Gastroesophageal sphincter (tissue), 4 donors: ENCODE measurements at places on chromosomes 7 and 10. TPM values are rescaled to one million over a fixed set of nuclear protein-coding genes. Genes with fewer than 3 reads are reported as not detected.

Gene ZPBP
- total RNA-seq = not detected

Gene MTERF1
- 12.5 TPM for total RNA-seq

Gene DYNC1I1
- 13.5 TPM for total RNA-seq

Gene NKX2-3
- not detected for total RNA-seq

Gene ANXA8L1
- total RNA-seq = 1.7 TPM

- ATAC-seq = peak; percentile 84
These were observed 7.8 kb upstream of the TRIM56 start for GRCh38 chr7:101077303-101078086.

DNA sequence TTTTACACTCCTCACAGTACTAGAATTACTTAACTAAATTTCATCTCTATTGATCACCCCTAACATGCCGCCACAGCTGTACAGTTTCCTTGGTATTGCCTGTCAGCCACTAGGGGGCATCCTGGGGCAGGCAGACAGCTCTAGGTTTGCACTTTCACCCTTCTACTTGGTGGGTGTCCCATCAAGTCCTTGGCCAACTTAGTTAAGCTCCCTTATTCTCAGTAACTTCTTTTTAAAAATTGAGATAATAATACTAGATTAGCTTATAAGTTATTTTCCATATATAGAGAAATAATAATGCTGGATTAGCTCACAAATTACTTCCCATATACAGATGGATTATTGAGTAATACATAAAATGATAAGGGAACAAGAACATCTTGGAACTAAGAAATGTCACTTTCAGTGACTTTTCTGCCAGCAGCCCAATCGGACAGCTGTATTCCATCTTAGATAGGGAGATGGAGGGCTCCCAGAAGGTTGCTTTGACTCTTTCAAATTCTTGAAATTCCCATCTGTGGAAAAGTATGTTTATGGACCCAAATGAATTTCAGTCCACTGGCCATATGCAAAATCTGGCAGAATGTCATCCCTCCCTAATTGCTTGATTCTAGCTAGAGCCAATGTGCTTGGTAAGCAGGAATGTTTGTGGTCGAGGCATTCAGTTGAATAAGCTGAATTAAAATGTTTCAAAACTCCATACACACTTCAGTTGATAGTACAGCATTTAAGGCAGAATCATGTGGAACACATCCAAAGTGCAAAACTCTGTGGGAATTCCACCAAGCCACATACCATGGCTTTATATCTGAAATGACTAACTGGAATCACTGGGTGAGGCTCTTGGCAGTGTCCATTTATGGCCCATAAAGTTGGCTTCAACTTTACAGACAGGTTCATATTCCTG is 309.7 kb downstream of the CSTF2T start:
- peak; percentile 48 for ATAC-seq

GRCh38 chr7:37409461-37409860 is 39.2 kb downstream of the ELMO1 start:
- no peak for ATAC-seq

- no peak for ATAC-seq
These were observed 66.2 kb downstream of the FAM241B start for GRCh38 chr10:69696073-69696731.

- no peak for ATAC-seq
These were observed 59.3 kb upstream of the IL6 start for GRCh38 chr7:22667562-22668239.

DNA sequence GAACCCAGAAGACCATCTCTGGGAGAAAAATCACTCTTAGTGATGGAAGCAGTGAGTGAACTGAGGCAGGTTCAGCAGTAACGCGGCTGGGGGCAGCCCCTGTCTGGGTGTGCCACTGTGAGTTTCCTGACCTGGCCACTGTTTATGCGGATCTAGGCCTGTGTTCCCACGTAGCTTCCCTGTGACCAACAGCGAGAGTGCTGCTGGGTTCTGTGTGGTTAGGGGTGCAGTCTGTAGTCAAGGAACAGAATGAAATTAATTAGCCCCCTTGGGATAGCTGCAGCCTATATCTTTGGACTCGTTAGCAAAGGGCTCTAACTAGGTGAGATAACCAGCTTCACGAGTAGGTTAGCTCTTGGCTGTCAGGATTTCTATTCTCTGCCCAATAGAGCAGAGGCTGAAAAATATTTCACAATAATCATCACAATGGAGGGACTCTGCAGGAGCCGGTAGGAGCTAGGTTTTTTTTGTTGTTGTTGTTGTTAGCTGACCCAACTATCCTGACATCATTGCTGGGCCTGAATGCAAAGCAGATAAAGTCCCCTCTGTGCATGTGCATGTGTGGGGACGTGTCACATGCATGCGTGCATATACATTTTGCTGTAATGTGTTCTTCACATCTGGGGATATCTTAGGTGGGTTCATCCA is 164.9 kb downstream of the TMEM178B start:
- ATAC-seq = no peak

DNA sequence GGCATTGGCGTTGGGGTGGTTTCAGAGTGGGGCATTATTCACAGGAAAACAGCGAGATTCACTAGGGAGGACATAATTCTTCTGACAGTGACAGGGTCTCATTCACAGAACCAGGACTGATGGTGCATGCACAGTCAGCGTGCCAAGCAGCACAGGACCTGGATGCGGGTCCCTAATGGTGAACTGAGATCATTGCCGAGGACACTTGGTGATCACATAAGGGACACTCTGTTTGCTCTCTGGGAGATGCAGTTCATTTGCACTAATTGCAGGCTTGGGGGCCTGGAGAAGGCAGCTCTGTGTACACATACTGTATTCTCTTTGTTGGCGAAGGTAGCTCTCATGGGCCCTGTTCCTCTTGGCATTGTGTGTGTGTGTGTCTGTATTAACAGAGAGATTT is 716.1 kb downstream of the PHTF2 start:
- no peak for ATAC-seq
